ENCODE measurements at places on chromosomes 7 and 10.

- no peak for DNase-seq
These were observed 76.8 kb downstream of the DIP2C start for GRCh38 chr10:612696-613095.

DNA sequence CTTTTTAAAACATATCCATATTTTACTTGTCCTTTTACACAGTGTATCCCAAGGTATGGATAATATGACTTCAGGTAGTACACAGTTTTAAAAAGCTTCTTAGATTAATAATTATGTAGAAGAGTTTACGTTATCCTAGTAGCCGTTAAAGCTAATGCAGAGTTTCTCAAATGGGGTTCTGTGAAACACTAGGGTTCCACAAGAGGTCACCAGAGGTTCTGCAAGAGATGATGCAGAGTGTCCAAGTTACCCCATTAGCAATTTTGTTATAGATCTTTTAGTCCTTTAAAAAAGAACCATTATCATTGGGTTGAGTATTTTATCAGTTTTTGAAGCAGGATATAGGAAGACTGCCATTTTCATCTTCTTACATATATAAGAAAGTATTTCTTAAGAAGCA, 298.9 kb upstream of the HPS1 start:
- DNase-seq, result peak; percentile 39

GRCh38 chr7:16315280-16315679, 106.1 kb downstream of the CRPPA start:
- no peak for DNase-seq

DNA sequence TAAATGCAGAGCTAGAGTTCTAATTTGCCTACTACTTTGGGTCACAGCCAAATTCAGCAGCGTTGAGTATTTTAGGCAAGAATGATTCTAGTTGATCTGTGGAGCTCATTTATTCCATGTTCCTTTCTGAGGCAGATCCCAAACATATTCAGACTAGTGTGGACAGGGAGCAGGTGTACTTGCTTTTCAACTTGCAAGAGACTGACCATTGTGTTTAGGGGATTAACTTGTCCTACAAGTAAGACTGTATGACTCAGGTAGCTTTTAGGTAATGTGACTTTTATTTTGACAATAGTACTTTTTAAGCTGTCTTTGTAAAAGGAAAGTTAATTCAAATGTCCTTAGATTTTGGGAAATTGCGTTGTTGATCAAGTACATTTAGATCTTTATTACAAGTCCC, 285.5 kb downstream of the TWIST1 start:
- no peak for DNase-seq

DNA sequence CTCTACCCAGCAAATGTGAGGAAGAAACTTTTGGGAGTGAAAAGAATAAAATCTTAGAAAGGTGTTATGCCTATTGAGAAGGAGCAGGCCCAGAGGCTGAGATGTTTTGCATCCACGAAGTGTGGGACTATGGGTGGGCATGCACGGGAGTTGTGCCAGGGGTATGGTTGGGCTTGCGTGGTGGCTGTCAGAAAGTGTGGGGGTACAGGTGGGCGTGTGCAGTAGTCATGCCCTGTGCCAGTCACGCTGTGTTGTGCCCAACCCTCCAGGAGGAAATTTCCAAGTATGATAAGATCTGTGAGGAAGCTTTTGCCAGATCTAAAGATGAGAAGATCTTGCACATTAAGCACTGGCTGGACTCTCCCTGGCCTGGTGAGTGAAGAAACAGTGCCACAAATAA, 52.9 kb upstream of the ZMIZ2 start:
- no peak for DNase-seq

GRCh38 chr10:78549140-78549935, 515.7 kb downstream of the RPS24 start:
- no peak for DNase-seq

- no peak for DNase-seq
These were observed 266.2 kb upstream of the PHF14 start for GRCh38 chr7:10707519-10707918.

Data from erythroblast (primary cell).